ENCODE measurements at places on chromosomes 11 and 22.

DNA sequence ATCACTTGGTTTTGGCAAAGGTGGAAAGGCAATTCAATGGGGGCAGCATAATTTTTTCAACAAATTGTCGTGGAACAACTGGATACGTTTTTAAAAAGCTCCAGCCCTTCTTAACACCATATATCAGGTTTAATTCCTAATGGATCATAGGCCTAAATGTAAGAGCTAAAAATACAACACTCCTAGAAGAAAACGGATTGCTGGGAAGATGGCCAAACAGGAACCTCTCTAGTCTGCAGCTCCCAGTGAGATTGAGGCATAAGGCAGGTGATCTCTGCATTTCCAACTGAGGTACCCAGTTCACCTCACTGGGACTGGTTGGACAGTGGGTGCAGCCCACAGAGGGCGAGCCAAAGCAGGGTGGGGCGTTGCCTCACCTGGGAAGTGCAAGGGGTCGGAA is 32.4 kb upstream of the SCGB1D1 start:
- DNase-seq: no peak

- no peak for DNase-seq
Measured at GRCh38 chr11:24421766-24422165, 75.1 kb upstream of the LUZP2 start.

DNA sequence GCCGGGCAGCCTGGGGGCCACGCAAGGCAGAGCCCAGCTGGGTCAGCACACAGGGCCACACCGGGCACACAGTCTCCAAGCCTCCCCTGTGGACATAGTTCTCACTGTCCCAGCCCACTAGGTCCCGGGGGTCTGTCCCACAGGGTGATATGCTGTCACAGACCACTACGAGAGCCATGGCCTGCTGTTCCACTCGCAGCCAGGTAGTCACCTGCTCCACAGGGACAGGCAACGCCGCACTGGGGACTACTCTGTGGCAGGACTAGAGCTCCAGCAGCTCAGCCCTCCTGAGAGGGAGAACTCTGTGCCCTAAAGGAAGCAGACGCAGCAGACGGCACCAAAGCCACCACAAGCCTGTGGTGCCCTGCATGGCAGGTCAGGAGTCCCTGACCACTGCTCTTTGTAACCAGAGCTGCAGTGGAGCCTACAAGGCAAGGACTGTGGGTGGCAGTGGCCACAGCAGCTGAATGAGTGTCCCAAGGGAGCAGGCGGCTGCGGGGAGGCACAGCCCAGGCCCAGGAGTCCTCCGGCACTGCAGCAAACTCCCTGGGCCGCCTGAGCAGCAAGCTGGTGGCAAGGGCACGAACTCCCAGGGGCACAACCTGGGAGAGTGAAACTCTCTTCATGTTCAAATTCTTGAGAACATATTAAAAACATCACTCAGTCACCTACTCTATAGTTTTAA is 171.2 kb upstream of the GRK3 start:
- DNase-seq: no peak

DNA sequence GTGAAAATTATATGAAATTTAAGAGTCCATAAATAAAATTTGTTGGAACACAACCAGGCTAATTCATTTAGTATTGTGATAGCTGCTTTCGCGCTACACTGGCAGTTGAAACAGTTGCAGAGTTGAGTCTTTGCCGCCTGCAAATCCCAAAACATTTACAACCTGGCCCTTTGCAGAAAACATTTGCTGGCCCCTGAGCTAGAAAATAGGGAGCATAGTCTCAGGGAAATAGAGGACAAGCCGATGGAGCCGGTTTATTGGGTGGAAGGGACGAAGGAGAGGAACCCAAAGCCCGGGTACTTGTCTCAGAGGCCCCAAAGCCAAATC is 527 bp upstream of the SAC3D1 start:
- no peak for DNase-seq

- no peak for DNase-seq
Measured at GRCh38 chr11:19985111-19985510, 175.2 kb downstream of the DBX1 start.

DNA sequence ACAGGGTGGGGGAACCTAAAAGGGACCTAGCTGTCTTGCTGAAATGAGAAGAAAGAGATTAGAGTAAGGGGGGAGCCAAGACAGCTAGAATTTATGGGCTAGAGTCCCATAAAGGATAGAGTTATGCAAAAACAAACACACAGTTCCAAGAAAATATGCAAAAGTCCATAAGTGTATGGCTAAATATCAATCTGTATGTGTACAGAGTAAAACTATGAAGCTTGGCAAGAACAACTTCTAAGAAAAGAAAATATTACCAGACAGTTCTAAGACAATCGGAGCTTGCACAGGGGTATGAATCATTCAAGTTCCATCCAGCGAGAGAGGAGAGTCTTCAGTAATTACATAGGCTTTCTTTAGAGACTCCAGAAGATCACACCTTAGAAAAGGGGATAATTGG is 41.8 kb downstream of the GDPD4 start:
- DNase-seq: no peak

DNA sequence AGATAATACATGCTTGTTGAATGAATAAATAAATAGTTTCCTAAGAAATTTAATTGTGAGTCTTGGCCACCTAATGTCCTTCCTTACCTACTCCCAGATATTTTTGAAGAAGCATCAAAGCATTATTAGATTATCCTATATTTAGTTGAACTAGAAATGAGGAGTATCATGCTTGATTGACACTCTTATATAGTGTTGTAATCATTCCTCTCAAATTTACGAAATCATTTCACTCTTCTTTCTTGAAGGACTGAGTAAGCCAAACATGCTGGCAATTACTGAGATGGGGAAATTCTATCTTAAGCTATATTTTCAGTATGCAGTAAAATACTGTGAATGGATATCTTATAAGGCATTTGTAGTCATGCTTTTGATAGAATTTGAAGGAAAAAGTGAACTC is 189.0 kb downstream of the LUZP2 start:
- DNase-seq: no peak

- no peak for DNase-seq
Measured at GRCh38 chr11:46362156-46363030, 15.1 kb downstream of the DGKZ start.

DNA sequence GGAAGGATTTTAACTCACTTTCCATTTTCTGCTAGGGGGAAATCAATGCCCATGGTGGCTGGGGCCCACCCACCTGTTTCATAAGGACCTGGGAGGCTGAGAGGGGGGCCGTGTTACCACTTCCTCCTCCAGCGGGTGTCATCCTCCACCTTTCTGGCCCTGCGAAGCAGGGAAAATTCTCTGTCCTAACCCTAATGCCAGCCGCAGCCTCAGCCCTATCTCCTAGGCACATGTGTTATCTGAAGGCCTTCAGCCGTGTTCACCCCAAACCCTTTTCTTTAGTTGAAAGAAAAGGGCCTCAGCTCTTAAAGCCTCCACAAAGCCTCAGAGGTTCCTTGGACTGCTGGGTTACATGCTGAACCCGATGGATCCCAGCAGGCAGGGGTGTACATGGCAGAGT is 55.4 kb upstream of the NECTIN1 start:
- no peak for DNase-seq

- DNase-seq: no peak
Measured at GRCh38 chr11:122101625-122102291, 14.3 kb downstream of the BLID start.

GRCh38 chr11:21630934-21631478 is 561.9 kb upstream of the ANO5 start:
- no peak for DNase-seq

- DNase-seq: no peak
Measured at GRCh38 chr22:46587492-46588278, 32.5 kb upstream of the GRAMD4 start.

GRCh38 chr22:48403521-48404403 is 1423.9 kb downstream of the BRD1 start:
- no peak for DNase-seq

GRCh38 chr11:78830277-78830819 is 255.7 kb upstream of the NARS2 start:
- no peak for DNase-seq

DNA sequence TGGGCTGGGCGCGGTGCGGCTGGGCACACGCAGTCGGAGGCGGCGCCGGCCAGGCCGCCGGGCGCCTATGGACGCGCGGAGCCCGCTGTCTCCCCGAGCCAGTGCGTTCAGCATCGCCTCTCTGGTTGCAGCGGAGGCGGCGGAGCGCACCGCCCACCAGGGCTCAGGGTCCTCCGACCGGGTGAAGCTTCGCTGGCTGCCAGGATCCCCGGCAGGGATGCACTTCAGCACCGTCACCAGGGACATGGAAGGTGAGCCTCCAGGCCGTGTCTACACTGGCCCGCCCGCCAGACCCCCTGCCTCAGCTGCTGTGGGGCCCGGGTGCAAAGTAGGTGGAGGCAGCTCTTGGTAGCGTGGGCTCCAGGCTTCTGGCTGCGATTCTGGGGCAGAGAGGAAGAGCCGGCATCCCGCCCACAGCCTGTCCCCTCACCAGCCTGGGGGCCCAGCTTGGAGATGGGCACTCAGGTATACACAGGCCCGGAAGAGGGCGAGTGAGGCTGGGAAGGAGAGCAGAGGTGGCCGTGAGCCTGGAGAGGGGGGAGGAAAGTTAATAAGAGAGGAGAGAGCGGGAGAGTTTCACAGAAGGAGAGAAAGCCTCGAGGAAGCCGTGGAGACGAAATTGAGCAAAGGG is 1.0 kb upstream of the TBX1 start:
- no peak for DNase-seq

- DNase-seq: no peak
Measured at GRCh38 chr11:71158936-71159335, 93.4 kb downstream of the SHANK2 start.

DNA sequence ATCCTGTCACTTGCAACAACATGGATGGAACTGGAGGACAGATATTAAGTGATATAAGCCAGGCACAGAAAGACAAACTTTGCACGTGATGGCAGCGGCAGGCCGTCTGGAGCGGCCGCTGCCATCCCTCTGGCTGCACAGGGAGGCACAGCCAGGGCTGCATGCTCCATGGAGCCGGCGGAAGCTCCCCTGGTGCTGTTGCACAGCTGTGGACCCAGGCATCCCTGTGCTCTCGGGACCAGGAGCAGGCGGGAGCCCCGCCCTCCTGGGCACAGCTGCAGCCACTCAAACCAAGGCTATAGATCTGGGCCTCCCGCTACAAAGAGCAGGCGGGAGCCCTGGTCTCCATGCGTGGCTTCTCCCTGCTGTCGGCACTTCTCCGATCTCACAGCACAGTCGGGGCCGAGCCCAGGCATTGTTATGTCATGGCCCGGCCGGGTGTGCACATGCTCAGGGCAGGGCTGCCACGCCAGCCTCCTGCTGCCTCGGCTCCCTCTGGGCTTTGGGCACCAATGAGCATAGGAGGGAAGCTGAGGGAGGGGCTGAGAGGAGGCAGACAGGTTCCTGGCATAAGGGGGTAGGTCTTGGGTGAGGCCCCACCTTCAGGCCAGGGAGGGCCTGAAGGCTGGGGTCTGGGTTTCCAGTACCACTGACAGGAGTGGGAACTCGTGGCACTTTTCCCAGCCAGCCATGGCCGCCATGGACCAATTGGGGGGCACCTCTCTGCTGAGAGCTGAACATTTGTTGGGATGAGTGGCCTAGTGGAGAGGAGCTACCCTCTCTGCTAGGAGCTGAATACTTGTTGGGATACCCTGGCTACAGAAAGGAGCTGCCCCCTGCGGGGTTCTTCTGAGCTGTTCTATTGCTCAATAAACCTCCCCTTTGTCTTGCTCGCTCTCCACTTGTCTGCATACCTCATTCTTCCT is 16.7 kb downstream of the RRP8 start:
- DNase-seq: no peak

DNA sequence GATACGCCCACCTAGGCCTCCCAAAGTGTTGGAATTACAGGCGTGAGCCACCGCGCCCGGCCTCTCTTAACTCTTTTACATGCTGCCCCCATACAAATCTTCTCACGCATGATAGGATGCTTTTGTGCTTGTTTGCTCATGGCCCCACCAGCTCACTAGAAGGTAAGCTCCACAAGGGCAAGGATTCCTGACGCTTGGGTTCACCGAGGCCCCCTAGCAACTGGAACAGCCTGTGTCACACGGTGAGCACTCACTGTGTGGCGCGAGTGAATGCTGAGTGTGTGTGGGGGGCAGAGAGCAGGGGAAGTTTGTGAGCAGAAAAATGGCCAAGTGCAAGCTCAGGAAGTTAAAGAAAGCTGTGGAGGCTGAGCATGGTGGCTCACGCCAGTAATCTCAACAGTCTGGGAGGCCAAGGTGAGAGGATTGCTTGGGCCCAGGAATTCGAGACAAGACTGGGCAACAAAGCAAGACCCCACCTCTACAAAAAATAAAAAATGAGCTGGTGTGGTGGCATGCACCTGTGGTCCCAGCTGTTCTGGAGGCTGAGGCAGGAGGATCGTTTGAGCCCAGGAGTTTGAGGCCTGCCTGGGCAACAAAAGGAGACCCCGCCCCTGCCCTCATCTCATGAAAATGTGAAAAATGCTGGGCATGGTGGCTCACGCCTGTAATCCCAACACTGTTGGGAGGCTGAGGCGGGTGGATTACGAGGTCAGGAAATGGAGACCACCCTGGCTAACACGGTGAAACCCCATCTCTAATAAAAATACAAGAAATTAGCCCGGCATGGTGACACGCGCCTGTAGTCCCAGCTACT is 2.3 kb downstream of the BAD start:
- DNase-seq: no peak

- no peak for DNase-seq
Measured at GRCh38 chr11:61357233-61357893, 4.3 kb downstream of the CYB561A3 start.

GRCh38 chr11:131193031-131193501 is 177.3 kb upstream of the NTM start:
- DNase-seq: no peak

GRCh38 chr11:2136209-2136951 is 2.8 kb downstream of the IGF2 start:
- no peak for DNase-seq

DNA sequence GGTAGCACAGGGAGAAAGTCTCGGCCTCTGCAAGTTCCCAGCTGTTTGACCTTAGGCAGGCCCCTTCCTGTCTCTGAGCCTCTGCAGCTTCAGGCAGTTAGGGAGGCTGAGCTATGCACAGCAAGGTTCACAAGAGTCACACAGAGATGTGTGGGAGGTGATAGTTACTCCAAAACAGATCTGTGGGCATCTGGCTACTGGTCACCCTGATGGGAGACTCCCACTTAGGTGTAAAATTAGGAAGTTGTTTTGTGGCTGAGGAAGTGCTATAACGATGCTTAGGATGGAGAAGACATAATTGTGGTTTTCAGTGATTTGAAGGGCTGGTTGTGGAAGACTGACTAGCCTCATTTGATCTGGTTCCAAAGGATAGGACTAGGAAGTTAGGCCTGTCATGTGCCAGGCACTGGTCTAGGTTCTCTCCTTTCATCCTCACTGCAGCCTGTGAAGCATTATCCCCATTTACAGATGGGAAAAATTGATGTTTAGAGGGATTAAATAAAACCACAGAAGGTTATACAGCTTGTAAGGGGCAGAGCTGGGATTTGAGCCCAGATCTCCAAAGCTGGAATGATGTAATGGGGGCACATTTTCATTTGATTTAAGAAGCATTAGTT is 13.5 kb downstream of the ACO2 start:
- DNase-seq: no peak

- DNase-seq: no peak
Measured at GRCh38 chr22:45263463-45264269, 21.1 kb upstream of the UPK3A start.

- DNase-seq: no peak
Measured at GRCh38 chr11:41175304-41175972, 284.0 kb downstream of the LRRC4C start.
